ENCODE measurements at places on chromosomes 11 and 22.
A peak's percentile ranks its signal among the peaks of the same experiment; 100 is the strongest.

- DNase-seq, result peak; percentile 22
These were observed 3.7 kb downstream of the SERPIND1 start for GRCh38 chr22:20777420-20778177.

DNA sequence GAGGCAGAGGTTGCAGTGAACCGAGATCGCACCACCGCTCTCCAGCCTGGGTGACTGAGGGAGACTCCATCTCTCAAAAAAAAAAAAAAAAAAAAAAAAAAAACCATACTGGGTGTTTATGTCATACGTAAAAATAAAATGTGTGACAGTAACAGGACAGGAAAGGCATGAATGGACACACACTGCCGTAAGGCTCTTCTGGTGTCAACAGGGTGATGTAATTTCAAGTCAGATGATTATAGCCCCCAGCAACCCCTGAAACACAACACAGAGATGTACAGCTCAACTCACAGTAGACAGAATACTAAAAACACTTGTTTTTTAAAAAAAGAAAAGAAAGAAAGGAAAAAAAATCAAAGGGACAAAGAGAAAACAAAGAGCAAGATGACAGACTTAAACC, 22.2 kb downstream of the SBF1 start:
- no peak for DNase-seq

- no peak for DNase-seq
These were observed 124.8 kb upstream of the NECTIN1 start for GRCh38 chr11:119853581-119854360.

DNA sequence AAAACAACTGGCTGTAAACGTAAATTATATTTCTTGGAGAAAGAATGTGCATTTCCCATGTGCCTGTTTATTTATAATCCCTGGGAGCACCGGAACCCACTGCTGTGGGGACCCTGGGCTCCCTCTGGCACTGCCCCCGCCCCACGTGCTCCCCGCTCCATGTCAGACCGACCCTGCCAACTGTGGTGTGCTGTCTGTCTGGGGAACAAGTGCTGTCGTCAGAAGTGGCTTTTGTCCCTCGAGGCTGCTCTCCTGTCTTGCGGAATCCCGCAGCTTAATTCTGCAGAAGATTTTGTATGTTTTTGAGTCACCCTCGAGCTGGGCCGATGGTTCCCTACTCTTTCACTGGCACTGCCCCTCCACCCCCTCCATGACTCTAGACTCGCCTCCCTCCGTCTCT, 2.4 kb downstream of the LRRC10B start:
- no peak for DNase-seq

- DNase-seq, result no peak
These were observed 13.9 kb downstream of the SLC35E4 start for GRCh38 chr22:30649430-30650007.

DNA sequence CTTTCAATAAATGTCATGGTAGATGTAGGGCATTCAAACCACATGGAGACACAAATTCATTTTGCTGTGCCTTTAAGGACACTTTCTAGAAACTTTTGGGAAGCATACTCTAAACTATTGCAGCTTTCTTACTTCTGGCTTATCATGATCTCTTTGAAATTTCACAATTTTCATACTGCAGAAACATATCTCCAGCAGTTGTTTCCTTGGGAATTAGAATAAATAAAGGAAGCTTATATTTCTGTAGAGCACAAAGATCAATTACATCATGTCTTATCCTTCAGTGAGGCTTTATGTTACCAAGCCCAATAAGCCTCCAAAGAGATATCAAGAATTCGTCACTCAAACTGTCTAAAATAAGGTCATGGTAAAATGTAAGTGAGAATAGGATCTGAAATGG, 74.5 kb upstream of the RAB38 start:
- DNase-seq, result no peak
